ENCODE measurements at places on chromosomes 7 and 10. TPM values are rescaled to one million over a fixed set of nuclear protein-coding genes. Genes with fewer than 3 reads are reported as not detected.

AEBP1 gene
- polyA plus RNA-seq: 169 TPM

DNA sequence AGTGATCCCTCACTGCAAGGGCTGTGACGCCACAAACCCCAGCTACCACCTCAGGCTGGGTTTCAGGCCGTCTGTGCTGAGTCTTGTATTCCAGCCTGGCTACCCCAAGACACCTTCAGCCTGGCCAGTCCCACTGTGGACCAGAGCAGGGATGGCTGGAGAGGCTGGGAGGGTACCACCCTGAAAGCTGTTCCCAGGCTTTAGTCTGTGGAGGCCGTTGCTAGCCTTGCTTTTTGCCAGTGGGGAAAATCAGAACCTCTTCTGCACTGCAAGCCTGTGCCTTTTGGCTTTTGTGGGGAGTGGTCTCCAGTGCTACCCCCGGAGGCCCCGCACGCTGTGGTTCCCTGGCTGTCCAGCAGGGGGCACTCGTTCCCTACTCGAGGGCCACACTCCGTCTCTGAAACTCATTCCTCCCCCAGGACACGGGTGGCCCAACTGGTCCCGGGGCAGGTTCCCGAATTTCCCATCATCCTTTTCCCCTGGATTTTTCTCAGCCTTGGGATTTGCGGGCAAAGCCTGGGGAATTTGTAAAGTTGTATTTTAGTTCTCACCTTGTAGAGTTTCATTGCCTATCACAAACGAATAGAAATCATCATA is 128.4 kb upstream of the BTBD16 start:
- DNase-seq: no peak

GRCh38 chr7:158186864-158187693 is 400.5 kb downstream of the PTPRN2 start:
- no peak for DNase-seq

MGAM2 gene
- 0.20 TPM for polyA plus RNA-seq

DNA sequence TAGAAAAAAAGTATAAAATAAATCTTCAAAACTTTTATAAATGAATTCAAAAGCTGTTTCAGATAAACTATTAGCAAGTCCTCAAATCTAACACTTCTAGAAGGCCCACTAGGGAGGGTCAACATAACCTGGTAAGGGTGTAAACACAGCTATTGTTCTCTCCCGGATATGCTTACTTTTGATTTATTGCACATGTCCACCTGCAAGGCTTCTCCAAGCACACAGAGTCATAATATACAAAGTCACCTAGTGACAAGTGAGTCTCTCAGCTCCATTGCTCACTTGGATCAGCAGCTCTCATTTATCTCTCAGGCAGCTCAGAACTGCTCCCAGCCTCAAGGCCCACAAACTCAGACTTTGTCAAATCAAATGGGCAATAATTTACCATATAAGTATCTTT is 44.0 kb upstream of the COL1A2 start:
- no peak for DNase-seq

DNA sequence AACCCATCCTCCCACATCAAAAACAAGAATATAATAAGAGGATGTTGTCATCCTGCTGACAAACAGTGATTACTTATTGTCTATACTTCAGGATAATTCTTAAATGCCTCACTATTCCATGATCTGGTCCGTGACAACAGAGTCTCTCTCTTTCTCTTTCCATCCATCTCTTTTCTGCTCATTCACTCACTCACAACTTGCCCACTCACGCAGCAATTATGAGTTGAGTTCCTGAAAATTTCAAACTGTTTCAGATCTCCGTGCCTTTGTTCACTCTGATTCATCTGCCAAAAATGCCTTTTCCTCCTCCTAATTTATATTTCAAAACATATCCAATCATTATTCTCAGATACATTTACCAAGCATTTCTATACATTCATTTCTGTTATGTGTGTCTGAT is 1.4 kb downstream of the OR6B1 start:
- DNase-seq: no peak

PRR15 gene
- 8.1 TPM for polyA plus RNA-seq

DNA sequence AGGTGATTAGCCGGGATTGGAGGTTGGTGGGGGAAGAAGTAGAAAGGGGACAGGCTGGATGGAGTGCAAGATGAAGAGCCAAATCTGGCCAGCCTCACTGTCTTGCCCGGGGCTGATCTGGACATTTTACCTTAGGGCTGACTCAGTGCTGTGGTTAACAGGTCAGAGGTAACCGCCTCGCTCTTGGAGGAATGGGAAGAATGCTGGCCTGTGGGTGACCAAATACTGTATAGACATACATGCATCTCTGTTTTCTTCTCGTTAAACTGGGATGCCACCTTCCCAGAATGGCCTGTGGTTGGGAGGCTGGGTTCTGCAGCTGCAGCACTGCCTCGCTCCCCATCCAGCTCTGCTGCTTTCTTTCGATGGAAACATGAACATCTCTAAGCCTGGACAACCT is 120.0 kb downstream of the SEC23IP start:
- DNase-seq: no peak

COBL gene
- polyA plus RNA-seq: 16.0 TPM
